Ascending aorta (tissue), 2 donors: ENCODE measurements at places on chromosomes 12 and 14.

DNA sequence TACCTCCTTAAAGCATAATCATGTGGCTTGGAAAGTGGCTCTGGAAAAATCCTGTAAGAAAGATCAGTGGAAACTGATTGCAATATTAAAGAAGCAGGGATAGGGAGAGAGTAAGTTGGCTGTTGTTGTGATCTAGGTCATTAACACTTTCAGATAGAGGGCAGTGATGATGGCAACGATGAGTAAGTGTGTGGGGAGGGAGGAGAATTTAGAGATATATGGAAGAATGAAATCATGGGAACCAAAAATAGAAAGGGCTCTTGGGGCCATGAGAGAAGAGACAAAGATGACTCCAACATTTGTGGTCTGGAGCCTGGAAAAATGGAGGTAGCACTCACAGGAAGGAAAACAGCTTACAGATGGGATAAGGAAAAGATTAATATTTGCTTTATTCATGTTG lies 23.3 kb downstream of the SNRPF start:
- DNase-seq: no peak

GRCh38 chr14:104467641-104468040 lies 111.9 kb upstream of the C14orf180 start:
- DNase-seq: no peak

DNA sequence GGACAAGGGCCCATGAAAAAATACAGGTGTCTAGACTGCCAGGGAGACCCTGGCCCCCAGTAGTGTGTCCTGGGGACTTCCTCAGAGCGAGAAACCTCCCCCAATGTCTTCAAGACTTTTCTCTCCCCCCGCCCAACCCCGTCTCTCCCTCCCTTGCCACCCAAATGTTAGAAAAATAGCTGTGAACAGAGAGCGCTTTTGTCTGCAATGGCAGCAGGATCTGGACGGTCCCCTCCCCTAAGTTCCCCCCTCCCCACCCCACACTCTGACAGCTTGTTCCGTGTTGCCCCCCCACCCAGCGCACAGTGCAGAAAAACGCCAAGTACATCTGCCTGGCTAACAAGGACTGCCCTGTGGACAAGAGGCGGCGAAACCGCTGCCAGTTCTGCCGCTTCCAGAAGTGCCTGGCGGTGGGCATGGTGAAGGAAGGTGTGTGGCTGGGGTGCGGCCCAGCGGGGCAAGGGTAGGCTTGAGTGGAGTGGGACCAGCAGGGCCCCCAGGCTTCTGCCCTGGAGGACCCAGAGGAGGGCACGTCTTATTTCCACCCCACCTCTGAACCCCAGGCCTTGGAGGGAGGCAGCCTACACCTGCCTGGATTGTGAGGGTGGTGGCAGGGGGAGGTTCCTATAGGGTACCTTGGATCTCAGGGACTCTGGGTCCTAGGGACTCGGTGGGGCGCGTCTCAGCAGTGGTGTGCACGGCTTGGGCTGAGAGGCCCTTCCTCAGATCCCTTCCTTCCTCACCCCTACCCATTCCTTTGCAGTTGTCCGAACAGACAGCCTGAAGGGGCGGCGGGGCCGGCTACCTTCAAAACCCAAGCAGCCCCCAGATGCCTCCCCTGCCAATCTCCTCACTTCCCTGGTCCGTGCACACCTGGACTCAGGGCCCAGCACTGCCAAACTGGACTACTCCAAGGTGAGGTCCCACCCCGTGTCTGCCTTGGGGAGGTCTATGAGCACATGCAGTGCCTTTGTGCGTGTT lies 4.8 kb downstream of the NR4A1 start:
- DNase-seq: no peak

GRCh38 chr12:29198901-29199300 lies 49.8 kb downstream of the FAR2 start:
- no peak for DNase-seq

- no peak for DNase-seq
These were observed 434.0 kb upstream of the RGS6 start for GRCh38 chr14:71498212-71498611.

DNA sequence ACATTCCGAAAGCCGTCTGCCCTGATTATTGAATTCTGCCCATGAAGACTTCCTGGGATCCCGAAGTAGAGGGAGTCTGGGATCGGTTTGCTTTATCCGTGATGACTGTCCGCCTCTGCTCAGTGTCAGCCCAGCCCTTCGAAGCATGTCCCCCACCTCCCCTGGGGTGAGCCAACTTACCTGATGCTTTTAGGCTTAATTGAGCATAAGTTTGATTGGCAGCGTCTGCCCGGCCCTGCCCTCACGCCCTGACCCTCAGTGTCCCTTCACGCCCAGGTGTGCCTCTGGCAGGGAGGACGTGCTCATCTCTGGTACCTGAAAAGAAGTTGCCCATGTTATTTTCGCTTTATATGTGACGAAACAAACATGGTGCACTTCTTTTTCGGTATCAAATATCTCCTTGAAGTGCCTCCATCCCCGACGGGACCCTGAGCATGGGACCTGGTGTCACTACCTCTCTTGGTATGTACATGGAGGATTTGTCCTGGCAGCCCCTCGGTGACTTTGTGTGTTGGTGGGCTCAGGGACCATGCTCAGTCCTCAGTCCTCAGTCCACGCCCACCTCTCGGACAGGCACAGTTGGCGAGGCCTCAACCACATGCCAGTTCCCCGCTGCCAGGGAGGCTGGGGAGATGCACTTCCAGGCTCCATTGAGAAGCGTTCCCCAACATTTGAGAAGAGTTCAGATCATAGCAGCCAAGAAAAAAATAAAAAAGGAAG lies 130.1 kb upstream of the RTL1 start:
- peak; percentile 39 for DNase-seq

DNA sequence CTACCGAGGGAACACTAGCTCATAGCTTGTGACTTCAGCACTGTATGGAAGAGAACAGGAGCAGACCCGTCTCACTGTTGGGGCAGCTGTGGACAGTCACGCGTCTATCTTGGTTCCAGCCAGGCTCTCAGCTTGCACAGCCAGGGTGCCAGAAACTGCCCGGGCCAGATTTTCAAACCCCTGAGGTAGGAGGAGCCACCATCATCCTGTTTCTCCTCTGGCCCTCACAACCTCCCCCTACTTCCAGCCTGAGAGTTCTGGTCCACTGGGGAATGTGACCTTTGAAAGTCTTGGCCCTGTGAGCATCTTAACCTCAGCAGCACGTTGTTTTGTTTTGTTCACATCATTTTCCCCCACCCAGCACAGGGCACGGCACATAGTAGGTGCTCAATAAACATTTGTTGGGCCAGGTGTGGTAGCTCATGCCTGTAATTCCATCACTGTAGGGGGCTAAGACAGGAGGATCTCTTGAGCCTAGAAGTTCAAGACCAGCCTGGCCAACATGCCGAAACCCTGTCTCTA lies 50.4 kb downstream of the PSMA6 start:
- DNase-seq: no peak

DNA sequence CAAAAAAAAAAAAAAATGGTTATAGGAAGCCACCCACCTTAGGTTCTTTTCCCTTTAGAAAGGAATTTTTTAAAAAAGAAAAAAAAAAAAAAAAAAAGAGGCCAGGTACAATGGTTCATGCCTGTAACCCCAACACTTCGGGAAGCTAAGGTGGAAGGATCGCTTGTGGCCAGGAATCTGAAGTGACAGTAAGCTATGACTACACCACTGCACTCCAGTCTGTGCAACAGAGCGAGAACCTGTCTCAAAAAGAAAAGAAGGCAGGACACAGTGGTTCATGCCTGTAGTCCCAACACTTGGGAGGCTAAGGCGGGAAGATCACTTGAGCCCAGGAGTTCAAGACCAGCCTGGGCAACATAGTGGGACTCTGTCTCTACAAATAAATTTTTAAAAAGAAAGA lies 36.0 kb downstream of the SPTLC2 start:
- DNase-seq: no peak

- no peak for DNase-seq
These were observed 35.8 kb upstream of the FBXO33 start for GRCh38 chr14:39467889-39468524.

GRCh38 chr12:49538510-49539403 lies at the start of gene KCNH3:
TSS of gene KCNH3 (plus strand) at chr12:49539030. CDS start at chr12:49539417, 387 bp downstream.
- DNase-seq: no peak

- DNase-seq: no peak
These were observed 790 bp downstream of the NEDD1 start for GRCh38 chr12:96907671-96908422.

GRCh38 chr12:114238808-114239207 lies 167.1 kb downstream of the TBX5 start:
- no peak for DNase-seq

GRCh38 chr12:111812881-111813741 lies 28.9 kb upstream of the MAPKAPK5 start:
- peak; percentile 19 for DNase-seq

- no peak for DNase-seq
These were observed 187.0 kb downstream of the ETV6 start for GRCh38 chr12:11836282-11837151.

DNA sequence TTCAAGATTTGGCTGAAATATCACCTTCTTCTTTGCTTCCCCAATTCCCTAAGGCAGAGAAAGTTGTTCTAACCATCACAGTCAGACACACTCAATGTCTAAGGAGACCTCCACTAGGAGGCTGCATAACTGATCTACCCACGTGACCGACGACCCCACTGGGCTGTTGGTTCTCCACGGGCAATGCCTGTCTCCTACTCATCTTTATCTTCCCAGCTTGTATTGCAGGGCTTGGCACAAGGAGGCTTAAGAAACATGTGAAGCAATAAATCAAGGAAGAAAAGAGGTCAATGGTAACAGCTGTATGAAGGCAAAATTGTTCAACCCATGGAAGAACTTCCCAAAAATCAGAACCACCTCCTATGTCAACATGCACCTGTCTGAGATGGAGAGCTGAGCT lies 27.1 kb downstream of the NT5DC3 start:
- DNase-seq: no peak

GRCh38 chr14:95156161-95157047 lies 925 bp downstream of the DICER1 start:
- no peak for DNase-seq

DNA sequence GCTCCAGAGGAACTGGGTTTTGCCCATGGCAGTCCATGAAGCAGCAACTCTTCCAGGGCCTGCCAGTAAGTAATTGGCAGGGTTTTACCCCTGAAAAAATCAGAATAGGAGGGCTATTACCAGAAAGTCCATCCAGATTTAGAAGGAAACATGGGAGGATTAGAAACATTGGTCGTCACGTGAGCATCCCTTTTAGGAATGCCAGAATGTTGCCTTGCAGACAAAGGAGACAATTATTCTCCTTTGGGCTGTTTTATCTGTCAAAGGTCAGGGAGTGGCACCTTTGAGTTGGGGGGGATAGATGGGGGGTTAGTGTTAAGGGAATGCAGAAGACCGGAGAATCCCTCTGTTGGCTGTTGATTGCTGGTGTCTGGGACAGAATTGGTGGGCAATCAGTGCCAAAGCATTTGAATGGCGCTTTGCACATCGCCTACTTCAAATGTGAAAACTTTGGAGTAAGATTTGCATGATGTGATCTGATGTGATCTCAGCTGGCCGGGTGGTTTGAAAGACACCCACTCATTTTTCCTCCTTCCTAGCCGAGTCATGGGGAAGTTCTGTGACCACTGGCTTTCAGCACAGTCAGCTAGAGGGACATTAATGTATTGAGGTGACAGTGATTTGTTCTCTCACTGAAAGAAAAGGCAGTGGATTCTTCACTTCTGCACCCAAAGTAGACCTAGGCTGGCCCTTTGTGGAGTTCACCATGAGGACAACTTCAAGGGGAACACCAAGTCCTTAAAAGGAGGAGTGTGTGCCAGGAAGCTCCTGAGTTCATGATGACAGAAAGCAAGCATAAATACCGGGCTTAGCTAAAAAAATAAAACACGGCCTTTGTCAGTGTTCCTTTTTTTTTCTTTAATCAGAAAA lies 31.4 kb downstream of the FLVCR2 start:
- peak; percentile 64 for DNase-seq

GRCh38 chr12:49910331-49911212 lies 6.9 kb upstream of the FAIM2 start:
- DNase-seq: no peak

GRCh38 chr14:61766151-61766550 lies 3.9 kb downstream of the SNAPC1 start:
- DNase-seq: no peak

- DNase-seq: no peak
These were observed 660 bp upstream of the HCFC2 start for GRCh38 chr12:104063712-104064030.

DNA sequence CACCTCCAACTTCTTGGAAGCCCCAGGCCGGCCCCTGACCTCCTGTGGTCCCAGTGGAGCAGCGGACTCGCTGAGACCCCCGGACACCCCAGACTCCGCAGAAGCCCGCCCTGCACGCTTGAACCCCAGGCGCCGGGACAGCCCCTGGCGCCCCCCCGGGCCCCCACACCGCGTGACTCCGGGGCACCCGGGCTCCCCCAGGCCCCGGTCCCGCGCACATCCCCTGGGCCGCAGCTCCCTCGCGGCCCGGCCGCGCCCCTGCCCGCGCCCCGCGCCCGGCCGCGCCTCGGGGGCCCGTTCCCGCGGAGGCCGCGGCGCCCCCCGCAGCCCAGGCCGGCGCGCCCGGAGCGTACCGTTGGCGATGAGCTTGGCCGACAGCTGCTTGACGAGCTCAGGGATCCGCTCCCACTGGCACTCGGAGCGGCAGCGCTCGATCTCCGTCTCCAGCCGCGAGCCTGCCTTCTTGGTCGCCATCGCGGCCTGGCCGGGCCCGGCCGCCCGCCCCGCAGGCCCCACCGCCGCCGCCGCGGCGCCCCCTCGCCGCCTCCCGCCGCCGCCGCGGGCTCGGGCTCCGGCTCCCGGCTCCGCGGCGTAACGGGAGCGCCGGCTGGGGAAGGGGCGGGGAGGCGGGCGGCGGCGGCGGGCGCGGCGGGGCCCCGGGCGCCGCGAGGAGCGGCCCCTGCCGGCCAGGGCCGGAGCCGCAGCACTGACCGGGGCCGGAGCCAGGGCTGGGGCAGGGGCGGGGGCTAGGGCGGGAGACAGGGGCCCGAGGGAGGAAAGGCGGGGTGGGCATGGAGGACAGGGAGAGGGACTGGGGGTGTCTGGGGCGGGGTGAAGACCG lies at the start of gene TTC7B:
TSS of gene TTC7B (minus strand) at position 609 of the 841 bp plus-strand sequence. CDS start at position 474, 135 bp downstream.
- DNase-seq: no peak

DNA sequence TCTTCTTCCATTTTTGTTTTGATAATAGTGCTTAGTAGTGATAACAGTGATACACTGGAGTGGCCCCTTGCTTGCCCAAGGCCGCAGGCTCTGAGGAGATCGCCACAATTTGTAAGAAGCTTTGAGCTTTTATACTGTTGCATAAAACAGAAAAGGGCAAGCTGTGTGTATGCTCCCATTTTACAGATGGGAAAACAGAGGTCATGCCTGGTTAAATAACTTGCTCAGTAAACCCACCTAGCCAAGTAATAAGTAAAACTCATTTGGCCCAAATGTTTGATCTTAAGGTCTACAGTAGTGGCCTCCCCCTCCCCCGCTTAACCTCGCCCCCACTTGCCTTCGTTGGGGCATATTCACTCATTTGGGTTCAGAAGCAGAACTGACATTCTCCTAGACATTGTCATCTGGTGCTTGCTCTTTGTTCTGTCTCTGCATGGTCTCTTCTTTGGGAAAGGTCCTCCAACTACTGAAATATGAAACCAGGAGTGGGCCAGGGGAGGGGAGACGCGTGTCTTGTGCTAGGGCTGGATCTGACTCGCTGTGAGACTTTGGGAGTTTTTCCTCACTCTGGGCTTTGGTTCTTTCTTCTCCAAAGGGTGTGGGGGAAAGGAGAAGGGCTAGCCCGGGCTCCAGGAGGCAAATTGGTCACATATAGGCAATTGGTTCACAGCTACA lies 88.1 kb downstream of the PAPOLA start:
- no peak for DNase-seq

- no peak for DNase-seq
These were observed 196.7 kb downstream of the ZFP36L1 start for GRCh38 chr14:68596211-68596610.

GRCh38 chr14:68040633-68041369 lies 221.2 kb downstream of the RAD51B start:
- DNase-seq: no peak

- no peak for DNase-seq
These were observed 61.7 kb downstream of the RALGAPA1 start for GRCh38 chr14:35747379-35747778.
